IMR-90 (cell line): ENCODE measurements at places on chromosomes 4 and X. TPM values are rescaled to one million over a fixed set of nuclear protein-coding genes. Genes with fewer than 3 reads are reported as not detected.

- no peak for DNase-seq
- no peaks in the 10 kb centered on the region for H3K27me3 ChIP-seq
- no peak overlapping the region for H3K4me3 ChIP-seq
- H3K36me3 ChIP-seq: no peaks in the 10 kb centered on the region
- H3K27ac ChIP-seq: no peak overlapping the region
Measured at GRCh38 chr4:81492606-81493230, 21.0 kb upstream of the RASGEF1B start.

GRCh38 chrX:31423609-31424189, 351.9 kb upstream of the FTHL17 start:
- no peaks in the 10 kb centered on the region for H3K36me3 ChIP-seq
- H3K27ac ChIP-seq: peak overlapping the region; percentile 49; the same call in 1 of the 2 replicates
- DNase-seq: peak; percentile 62
- peak overlapping the region; percentile 11; the same call in 1 of the 2 replicates for H3K4me3 ChIP-seq
- H3K27me3 ChIP-seq: no peaks in the 10 kb centered on the region

- no peaks in the 10 kb centered on the region for H3K27me3 ChIP-seq
- H3K27ac ChIP-seq: no peak overlapping the region
- no peak for DNase-seq
- H3K36me3 ChIP-seq: no peaks in the 10 kb centered on the region
Measured at GRCh38 chr4:68499021-68499420, 51.8 kb downstream of the TMPRSS11E start.

DNA sequence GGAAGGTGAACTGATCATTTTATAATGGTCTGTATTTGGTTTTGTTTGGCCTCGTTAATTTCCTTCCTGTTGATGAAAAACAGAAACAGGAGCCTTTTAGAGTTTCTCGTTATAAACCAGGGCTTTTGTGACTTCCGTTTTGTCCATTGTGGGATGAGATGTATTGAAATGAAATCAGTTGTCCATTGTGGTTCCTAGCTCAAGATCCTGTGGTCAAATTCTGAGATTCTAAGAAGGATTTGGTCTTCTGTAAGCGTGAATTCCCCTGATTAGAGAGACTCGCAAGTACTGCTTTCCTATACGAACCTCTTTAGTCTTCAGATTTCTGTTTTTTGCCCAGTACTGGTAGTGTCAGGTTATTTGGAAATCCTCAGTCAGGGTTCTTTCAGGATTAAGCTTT, 101.7 kb downstream of the RAPGEF2 start:
- H3K36me3 ChIP-seq: no peaks in the 10 kb centered on the region
- H3K4me3 ChIP-seq: no peak overlapping the region
- DNase-seq: no peak
- no peak overlapping the region for H3K27ac ChIP-seq
- no peaks in the 10 kb centered on the region for H3K27me3 ChIP-seq

DNA sequence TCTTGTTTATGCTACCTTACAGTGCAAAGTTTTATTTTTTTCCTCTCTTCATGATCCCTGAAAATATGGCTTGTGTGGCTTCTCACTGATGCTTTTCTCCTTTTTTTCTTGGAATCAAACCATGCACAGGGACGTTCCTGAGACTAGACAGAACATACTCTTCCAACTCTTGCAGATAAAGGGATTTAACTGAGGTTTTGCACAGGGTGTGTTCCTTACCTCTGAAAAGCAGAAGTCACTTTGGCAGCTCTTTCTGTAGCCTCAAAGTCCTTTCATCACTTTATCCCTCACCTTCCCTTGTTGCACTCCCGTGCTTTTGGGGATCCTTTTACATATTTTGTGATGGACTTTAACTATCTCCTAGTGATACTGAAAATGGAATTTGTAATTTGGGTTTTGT, 300.1 kb downstream of the SPRY1 start:
- H3K4me1 ChIP-seq: peaks cover 3% of the 10 kb centered on the region; the same call in 1 of the 2 replicates
- H3K36me3 ChIP-seq: no peaks in the 10 kb centered on the region
- DNase-seq: no peak
- no peak overlapping the region for H3K27ac ChIP-seq
- no peaks in the 10 kb centered on the region for H3K27me3 ChIP-seq
- H3K4me3 ChIP-seq: no peak overlapping the region

DNA sequence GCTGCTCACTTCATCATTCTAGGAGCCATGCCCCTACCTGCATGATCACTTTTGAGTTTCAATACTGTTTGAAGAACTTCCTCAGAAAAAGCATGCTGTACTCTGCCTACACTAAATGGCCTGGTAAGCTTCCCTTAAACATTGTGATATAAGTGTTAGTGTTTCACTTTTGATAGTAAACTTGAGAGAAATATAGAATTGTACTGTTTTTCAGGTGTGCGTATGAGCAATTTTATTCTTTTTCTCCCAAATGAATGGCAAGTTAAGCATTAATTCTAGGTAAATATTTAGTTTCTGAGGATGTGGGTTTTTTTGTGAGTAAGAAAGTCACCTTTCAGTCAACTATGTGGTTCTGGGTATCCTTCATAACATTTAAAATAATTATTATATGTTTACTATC, 484.5 kb downstream of the IL15 start:
- no peak overlapping the region for H3K27ac ChIP-seq
- no peak overlapping the region for H3K4me3 ChIP-seq
- H3K36me3 ChIP-seq: no peaks in the 10 kb centered on the region
- no peaks in the 10 kb centered on the region for H3K27me3 ChIP-seq

- peak; percentile 14 for DNase-seq
- no peaks in the 10 kb centered on the region for H3K36me3 ChIP-seq
- H3K27ac ChIP-seq: no peak overlapping the region
Measured at GRCh38 chr4:88291003-88291402, 6.6 kb upstream of the PPM1K start.

DNA sequence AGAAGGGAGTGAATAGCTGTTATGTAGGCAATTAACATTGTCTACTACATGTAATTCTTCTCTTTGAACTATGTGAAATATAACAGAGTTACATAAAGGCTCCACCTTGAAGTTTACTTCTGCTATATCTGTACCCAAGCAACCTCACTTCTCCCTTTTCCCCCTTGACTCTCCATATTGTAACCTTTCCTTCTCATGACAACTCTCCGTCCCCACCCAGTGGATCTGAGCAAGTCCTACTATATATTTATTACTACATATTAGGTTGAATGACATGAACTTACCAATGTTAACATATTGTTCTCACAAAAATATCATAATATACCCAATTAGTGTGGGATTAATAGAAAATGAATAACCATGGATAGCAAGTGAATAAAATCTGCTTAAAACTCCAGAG, 93.2 kb upstream of the ATP8A1 start:
- H3K36me3 ChIP-seq: no peaks in the 10 kb centered on the region
- no peak overlapping the region for H3K4me3 ChIP-seq
- H3K4me1 ChIP-seq: no peaks in the 10 kb centered on the region
- DNase-seq: no peak

DNA sequence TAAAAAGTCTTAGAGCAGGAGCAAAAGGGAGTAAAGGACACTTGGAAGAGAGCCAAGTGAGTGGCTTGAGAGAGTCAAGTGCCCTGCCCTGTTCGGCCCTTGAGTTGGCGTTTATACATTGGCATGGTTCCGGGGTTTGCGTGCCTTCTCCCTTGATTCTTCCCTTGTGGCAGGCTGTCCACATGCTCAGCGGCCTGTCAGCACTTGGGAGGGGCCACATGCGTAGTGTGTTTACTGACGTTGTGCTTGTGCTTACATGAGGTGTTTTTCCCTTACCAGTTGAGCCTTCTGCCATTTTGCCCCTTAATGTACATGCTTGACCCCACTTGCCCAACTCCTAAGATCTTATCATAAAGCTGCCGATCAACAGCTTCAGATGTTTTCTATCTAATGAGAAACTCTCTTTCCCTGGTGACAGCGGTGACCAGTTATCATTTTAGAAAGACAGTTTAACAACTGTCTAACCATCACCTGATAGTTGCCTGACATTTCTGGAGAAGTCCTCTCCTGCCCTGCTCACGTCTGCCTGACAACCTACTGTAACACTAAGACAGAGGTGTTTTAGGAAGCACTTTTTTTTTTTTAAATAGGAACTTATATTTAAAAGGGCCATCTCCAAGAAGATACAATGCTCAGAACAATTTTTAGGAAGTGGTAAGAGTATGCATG, 49.5 kb upstream of the GC start:
- H3K27me3 ChIP-seq: no peaks in the 10 kb centered on the region
- H3K4me3 ChIP-seq: no peak overlapping the region
- H3K36me3 ChIP-seq: no peaks in the 10 kb centered on the region
- DNase-seq: no peak

The BMX gene
- not detected in 2 replicates for total RNA-seq

The TGIF2LX gene
- total RNA-seq: not detected in 2 replicates

DNA sequence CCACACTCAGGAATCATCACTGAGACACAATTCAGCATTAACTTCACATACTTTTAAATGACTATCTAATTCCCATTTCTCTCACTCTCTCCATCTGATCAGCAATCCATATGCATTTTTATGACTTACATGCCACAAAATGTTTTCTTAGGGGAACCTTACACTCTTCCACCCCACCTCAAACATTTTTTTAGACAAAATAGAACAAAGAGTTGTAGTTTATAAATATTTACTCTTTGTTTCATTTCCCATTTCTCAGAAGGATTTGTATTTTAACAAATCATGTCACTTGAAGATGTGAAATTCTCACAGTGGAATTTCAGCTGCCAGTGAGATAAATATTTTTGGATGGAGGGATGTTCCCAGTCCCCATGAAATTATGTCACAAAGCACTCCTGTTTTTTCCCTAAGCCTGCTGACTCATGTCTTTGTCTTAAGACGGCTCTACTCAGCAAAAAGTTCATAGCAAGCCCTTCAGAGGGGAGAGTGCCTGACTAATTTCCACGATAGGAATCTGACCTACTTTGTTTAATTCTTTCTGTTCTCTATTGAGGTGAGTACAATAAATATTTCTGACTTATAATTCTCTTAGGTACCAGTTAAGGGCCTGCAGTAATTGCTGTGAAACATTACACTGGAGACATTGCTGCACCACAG, 257.7 kb downstream of the THOC2 start:
- no peaks in the 10 kb centered on the region; the same call in 1 of the 2 replicates for H3K27me3 ChIP-seq
- H3K36me3 ChIP-seq: no peaks in the 10 kb centered on the region
- no peak overlapping the region for H3K27ac ChIP-seq
- no peak for DNase-seq
- no peaks in the 10 kb centered on the region for H3K4me1 ChIP-seq

DNA sequence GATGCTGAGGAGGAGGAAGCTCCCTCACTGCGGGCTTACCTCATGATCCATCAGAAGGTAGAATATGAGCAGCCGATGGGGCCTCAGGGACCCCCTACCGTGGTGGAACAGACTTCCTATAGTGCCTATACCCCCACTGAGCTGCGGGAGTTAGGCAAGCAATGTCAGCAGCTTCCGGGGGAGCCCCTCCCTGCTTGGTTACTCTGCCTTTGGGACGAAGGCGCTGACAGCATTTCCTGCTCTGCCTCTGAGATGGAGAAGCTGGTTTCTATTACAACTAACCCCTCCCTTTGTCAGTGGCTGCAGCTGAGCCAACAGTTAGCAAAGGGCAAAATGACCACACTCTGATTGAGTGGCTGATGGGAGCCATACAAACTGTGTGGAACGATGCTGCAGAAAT, 430.7 kb downstream of the IDS start:
- no peaks in the 10 kb centered on the region for H3K36me3 ChIP-seq
- no peaks in the 10 kb centered on the region for H3K4me1 ChIP-seq
- no peak overlapping the region for H3K4me3 ChIP-seq
- DNase-seq: no peak
- H3K27ac ChIP-seq: no peak overlapping the region

- H3K4me1 ChIP-seq: no peaks in the 10 kb centered on the region
- H3K27ac ChIP-seq: no peak overlapping the region
- H3K4me3 ChIP-seq: no peak overlapping the region
- H3K36me3 ChIP-seq: no peaks in the 10 kb centered on the region
- DNase-seq: no peak
Measured at GRCh38 chr4:31983677-31984076, 1263.5 kb downstream of the PCDH7 start.

- H3K4me3 ChIP-seq: no peak overlapping the region
- peaks cover 10% of the 10 kb centered on the region for H3K4me1 ChIP-seq
- no peaks in the 10 kb centered on the region for H3K27me3 ChIP-seq
- H3K36me3 ChIP-seq: no peaks in the 10 kb centered on the region
- H3K27ac ChIP-seq: peak overlapping the region; percentile 81
- DNase-seq: peak; percentile 92
Measured at GRCh38 chr4:102684610-102685052, 76.1 kb downstream of the MANBA start.

DNA sequence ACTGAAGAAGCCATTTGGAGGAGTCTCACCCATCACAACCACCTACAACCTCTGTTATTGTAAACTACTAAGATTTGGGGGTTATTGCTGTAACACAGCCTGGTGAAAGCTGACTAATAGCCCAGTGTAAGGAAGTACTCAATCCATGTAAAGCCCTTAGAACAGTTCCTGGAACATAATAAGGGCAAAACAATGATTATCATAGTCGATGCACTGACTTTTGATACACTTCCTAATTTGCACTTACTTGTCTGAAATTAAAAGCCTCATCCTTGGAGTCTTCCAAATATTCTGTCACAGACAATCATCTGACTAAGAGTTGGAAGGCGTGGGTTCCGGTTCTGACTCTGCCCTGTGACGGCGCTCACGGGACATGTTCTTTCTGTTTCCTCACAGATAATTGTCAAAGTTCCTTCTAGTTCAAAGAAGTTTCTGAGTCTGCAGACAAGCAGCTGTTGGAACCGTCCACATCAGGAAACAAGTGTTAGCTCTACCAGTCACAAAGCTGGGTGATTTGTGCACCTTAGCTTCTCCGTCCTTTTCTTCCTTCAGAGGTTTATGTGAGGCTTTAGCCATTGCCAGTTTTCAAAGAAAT, 33.4 kb upstream of the RASGEF1B start:
- H3K27ac ChIP-seq: no peak overlapping the region
- H3K27me3 ChIP-seq: peaks cover 14% of the 10 kb centered on the region
- H3K36me3 ChIP-seq: no peaks in the 10 kb centered on the region
- H3K4me1 ChIP-seq: no peaks in the 10 kb centered on the region
- H3K4me3 ChIP-seq: no peak overlapping the region
